H9 (cell line): ENCODE measurements at places on chromosomes 13 and 19. TPM values are rescaled to one million over a fixed set of nuclear protein-coding genes. Genes with fewer than 3 reads are reported as not detected.

IFNL1 gene
- total RNA-seq, result not detected in 2 replicates

DNA sequence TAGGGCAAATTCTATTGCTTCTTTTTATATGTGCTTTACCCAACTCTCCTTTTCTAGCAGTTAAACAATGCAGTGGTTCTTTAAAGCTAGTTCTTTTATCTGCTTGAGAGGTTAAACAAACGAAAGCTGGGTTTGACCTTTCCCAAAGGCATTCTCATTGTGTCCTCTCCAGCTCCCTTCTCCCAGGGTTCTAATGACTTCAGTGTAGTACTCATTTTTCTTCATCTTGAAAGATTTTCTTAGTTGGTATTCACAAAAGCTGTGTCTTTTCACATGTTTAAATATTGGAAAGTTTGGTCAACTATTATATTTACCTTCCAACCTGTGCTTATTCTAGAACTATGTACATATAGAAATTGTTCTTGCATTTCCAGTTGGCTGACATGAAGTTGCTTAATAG, 1.5 kb downstream of the WASF3 start:
- no peaks in the 10 kb centered on the region for H3K27me3 ChIP-seq
- peaks cover 5% of the 10 kb centered on the region; the same call in 1 of the 2 replicates for H3K4me1 ChIP-seq
- no peak overlapping the region for H3K27ac ChIP-seq
- no peak for DNase-seq
- peak overlapping the region; percentile 91 for H3K4me3 ChIP-seq

- no peak for DNase-seq
- peaks cover 6% of the 10 kb centered on the region for H3K4me1 ChIP-seq
- no peaks in the 10 kb centered on the region for H3K27me3 ChIP-seq
- H3K36me3 ChIP-seq, result peaks cover 16% of the 10 kb centered on the region
- H3K27ac ChIP-seq, result no peak overlapping the region
Measured at GRCh38 chr13:77779552-77780272, 82.2 kb downstream of the SLAIN1 start.

OR7G2 gene
- total RNA-seq, result not detected in 2 replicates

DNA sequence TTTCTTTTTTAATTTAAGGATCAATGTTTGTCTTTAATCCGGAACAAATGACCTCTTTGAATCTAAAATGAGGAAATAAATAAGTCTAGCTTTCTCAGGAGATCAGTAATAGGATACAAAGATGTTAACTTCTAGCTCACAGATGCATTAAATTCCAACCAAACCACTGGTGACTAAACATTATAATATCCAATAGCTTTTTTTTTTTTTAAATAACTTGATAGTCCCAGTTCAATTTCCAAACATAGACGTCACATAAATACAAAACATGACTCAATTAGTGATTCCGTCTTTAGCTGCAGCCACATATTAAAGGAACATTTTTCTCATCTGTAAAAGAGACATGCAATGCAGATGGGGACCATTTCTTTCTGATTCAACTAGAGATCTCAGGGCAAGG, 390.5 kb upstream of the PCDH9 start:
- no peak overlapping the region for H3K27ac ChIP-seq
- H3K36me3 ChIP-seq, result no peaks in the 10 kb centered on the region
- H3K4me3 ChIP-seq, result no peak overlapping the region
- no peaks in the 10 kb centered on the region for H3K4me1 ChIP-seq

- no peak overlapping the region for H3K27ac ChIP-seq
- H3K4me3 ChIP-seq, result no peak overlapping the region
- H3K36me3 ChIP-seq, result peaks cover 17% of the 10 kb centered on the region; the same call in 2 of the 3 replicates
- no peak for DNase-seq
Measured at GRCh38 chr19:46365561-46365960, 18.7 kb downstream of the PPP5C start.

GRCh38 chr19:5695649-5696195, 5.6 kb downstream of the RPL36 start:
- no peaks in the 10 kb centered on the region for H3K4me1 ChIP-seq
- no peaks in the 10 kb centered on the region for H3K27me3 ChIP-seq
- no peak overlapping the region for H3K4me3 ChIP-seq
- H3K27ac ChIP-seq, result no peak overlapping the region
- peaks cover 75% of the 10 kb centered on the region for H3K36me3 ChIP-seq

GPC5 gene
- 0.15 TPM in 1 of 2 replicates, not detected in the other for total RNA-seq

GRCh38 chr19:29245215-29245614, 32.3 kb upstream of the UQCRFS1 start:
- H3K4me3 ChIP-seq, result no peak overlapping the region
- 0 out of 2 replicates have a peak, but pooled peaks cover 1% of the 10 kb centered on the region for H3K36me3 ChIP-seq
- no peaks in the 10 kb centered on the region for H3K4me1 ChIP-seq
- H3K27me3 ChIP-seq, result no peaks in the 10 kb centered on the region
- DNase-seq, result no peak
